D721Med (cell line): ENCODE measurements at places on chromosomes 6 and 20.

GRCh38 chr20:13231031-13231752 is 10.1 kb downstream of the ISM1 start:
- DNase-seq, result no peak

DNA sequence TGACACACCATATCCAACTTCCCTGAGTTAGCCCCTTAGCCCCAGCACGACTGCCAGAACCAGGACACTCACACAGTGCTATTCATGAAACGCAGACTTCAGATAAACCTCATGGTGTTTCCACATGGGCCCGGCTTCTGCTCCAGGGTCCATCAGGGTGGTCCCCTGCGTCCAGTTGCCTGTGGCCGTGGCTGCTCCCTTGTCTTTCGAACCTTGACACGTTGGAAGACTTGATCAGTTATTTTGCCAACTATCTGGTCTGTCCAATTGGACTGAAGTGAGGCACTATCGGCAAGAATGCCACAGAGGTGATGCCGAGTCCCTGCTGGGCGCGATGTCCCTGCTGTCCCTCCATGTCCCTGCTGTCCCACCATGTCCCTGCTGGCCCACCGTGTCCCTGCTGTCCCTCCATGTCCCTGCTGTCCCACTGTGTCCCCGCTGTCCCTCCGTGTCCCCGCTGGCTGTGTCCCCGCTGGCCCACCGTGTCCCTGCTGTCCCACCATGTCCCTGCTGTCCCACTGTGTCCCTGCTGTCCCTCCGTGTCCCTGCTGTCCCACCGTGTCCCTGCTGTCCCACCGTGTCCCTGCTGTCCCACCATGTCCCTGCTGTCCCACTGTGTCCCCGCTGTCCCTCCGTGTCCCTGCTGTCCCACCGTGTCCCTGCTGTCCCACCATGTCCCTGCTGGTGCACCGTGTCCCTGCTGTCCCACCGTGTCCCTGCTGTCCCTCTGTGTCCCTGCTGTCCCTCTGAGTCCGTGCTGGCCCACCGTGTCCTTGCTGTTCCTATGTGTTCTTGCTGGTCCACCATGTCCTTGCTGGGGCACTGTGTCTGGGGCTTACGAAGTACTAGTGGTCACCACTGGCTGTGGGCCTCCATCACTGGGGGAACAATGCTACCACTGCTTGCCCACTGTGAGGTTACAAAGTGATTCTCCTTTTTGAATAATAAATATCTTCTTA is 251.4 kb downstream of the DLL1 start:
- DNase-seq, result no peak

DNA sequence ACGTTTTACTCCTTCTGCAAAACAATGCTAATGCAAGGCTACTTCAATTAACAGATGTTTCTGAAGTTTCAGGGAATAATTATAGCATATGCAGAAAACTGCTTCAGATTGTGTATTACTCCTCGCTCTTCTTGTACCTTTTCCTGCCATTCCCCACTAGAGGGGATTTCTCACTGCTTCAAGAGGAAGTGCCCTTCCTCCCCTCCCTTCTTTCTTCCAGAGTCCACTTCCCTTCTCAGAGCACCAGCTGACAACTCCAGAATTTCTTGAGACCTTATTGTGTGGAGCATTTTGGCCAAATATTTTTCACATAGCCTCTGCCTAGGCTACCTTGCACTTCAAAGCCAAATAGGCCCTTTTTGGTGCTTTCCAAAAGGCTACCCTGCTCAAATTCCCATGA is 12.7 kb upstream of the MCUR1 start:
- no peak for DNase-seq

DNA sequence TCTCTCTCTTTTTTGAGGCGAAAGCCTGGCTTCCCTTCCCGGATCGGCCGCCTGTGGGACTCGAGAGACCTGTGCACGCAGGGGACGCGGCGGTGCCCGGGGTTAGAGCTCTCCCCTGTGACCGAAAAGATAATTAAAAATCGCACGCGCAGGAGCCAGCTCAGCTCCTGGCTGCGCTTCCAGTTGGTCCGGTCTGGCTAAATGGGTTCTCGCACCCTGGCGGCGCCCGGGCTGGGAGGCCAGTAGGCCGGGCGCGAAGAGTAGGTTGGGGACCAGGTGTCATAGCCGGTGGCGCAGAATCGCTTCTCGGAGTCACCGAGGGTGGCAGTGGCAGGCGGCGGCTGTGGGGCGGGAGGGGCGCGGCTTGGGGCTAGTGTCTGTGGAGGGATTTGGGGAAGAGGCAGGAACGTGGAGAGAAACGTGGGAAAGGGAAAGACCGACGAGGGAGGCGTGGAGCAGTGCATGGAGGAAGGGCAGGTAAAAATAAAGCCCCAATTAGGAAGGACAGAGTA is 41.9 kb upstream of the SUPT3H start:
- DNase-seq, result no peak

GRCh38 chr6:105488516-105489215 is 85.8 kb upstream of the PREP start:
- DNase-seq, result no peak

- no peak for DNase-seq
Measured at GRCh38 chr20:12175538-12175937, 257.8 kb downstream of the BTBD3 start.
